ENCODE measurements at places on chromosomes 12 and 14.

DNA sequence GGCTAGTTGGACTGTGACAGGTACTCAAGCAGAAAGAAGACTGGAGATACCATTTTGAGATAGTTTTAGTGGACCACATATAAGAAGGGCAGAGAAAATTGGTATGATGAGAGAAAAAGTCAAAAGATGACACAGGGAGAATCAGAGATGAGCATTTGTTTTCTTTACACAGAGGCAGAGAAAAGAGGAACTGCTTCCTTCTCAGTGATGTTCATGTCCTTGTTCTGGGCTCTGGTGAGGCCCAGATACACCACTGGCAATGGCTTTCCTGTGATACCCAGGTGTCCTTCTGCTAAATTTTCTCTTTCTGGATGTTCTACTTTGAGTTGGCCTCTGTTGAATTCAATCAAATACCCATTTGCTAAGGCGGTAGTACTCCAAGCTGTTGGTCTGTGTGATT, 1782.7 kb upstream of the SEL1L start:
- DNase-seq = no peak

- DNase-seq = no peak
Observed at GRCh38 chr12:5889381-5890047, 55.5 kb downstream of the ANO2 start.

DNA sequence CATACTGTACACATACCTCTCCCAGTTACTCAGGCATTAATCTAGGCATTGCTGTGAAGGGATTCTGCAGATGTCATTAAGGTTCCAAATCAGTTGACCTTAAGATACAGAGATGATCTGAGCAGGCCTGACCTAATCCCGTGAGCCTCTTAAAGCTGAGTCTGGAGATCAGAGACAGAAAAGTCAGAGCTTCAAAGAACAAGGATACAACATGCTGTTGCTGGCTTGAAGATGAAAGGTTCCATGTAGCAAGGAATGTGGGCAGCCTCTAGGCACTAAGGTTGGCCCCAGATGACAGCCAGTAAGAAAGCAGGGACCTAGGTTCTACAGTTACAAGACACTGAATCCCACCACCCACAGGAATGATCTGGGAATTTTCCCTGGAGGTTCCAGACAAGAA, 81.1 kb downstream of the MAP1LC3B2 start:
- DNase-seq = no peak

GRCh38 chr12:1436015-1436414, 158.4 kb downstream of the FBXL14 start:
- no peak for DNase-seq

GRCh38 chr12:102401087-102401486, 79.3 kb downstream of the IGF1 start:
- DNase-seq = no peak

DNA sequence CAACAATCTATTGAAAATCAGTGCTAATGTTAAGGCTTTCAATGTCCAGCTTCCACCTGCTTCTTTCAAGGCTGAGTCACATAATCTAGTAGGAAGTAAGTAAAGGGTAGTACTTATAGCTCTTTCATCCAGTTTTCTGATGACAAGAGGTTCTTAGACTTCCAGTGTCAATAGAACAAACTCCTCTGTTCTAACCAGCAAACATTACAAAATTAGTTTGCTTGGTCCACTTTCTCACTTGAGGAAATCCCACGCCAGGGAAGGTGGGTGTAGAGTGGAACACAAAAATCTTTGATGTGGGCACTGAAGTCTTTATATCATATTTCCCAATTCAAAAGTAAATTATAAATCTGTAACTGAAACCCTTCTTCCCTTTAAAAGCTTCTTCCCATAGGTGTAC, 2.6 kb downstream of the NPC2 start:
- no peak for DNase-seq

DNA sequence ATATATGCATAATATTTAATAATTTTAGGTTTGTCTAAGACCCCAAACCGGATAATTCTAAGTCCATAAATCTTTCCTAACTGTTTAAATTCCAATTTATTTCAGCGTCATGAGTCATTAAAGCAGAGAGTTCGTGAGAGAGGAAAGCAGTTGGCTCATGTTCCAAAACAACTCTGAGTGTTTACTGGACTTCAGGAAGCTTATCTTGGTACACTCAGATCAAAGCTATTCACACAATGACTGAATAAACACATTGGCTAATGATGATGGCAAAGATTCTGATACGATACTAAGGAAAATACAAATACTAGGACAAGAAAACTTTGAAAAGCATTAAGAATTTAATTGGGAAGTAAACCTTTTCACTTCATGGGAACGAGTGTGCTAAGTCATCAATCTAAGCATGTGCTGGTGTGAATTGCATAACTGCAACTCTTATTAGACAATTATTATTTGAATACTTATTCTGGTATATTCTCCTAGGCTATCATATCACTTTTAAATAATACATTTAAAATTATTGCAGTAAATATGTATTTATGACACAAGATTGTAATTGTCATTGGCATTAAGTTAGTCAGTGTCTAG, 34.8 kb upstream of the CLEC14A start:
- DNase-seq = no peak

GRCh38 chr12:65123435-65124063, 2.4 kb upstream of the WIF1 start:
- DNase-seq = peak; percentile 16

GRCh38 chr14:92948647-92949046, 25.7 kb downstream of the CHGA start:
- DNase-seq = no peak

DNA sequence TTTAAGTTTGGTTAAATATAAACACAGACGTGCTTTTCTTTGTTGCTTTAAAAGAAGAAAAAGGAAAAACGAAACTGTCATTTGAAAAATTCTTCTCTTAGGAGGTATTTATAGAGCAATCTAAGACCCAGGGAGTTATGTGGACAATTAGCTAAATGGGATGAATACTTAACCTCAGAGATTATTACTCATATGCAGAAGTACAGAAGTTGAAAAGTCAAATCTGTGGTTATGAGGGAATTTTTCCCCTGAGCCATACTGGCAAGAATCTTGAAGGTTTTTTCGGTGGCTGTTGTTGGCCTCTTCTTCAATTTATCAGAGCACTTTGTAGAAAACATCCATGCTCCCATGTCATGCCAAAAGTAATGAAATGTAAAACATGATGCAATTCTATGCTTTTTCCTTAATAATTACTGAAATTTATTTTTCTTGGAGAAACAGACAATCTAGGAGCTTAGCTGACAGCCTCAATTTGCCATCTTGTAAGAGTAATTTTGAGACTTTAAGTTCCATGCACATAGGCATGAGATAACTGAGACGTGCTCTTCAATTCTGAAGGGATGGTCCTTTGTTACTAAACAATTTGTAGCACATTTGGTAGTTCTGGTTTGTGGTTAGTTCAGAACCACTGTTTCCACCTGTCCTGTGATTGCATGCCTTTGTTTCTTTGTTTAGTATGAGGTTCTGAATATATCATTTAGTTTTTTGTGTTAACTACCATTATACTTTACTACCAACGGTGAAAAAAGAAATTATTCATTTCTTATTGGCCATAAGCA, 126.6 kb downstream of the BCAT1 start:
- no peak for DNase-seq

DNA sequence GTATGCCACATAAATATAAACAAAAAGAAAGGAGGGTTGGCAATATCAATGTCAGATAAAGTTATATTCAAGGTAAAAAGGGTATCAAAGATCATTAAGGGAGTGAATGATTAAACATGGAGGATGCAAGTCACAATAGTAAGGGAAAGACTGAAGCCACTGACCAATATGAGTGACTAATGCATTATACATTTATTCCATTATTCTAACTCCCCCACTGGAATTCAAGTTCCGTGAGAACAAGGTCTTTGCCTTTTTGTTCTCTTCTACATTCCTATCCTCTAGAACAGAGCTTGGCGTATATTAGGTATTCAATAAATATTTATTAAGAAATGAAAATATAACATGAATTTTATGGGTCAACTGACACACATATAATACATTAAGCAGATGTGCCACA, 30.7 kb downstream of the MAP4K5 start:
- DNase-seq = no peak

DNA sequence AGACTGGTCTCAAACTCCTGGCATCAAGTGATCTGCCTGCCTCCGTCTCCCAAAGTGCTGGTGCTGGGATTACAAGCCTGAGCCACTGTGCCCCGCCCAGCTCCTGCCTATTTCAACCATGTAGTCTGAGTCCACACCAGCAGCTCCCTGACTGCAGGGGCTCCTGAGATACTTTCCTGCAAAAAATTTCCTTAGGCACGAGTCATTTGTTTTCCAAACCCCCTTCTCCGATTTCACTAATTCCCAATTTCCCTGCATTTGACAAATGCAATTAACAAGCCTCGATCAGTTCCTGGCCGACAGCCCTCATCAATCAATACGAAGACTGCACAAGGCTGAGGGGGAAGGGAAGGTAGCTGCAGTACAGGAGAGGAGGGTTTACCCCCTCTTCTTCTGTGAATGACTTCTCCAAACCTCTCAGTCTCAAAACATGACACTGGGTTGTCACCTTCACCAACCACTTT, 10.1 kb downstream of the PSMB5 start:
- no peak for DNase-seq

DNA sequence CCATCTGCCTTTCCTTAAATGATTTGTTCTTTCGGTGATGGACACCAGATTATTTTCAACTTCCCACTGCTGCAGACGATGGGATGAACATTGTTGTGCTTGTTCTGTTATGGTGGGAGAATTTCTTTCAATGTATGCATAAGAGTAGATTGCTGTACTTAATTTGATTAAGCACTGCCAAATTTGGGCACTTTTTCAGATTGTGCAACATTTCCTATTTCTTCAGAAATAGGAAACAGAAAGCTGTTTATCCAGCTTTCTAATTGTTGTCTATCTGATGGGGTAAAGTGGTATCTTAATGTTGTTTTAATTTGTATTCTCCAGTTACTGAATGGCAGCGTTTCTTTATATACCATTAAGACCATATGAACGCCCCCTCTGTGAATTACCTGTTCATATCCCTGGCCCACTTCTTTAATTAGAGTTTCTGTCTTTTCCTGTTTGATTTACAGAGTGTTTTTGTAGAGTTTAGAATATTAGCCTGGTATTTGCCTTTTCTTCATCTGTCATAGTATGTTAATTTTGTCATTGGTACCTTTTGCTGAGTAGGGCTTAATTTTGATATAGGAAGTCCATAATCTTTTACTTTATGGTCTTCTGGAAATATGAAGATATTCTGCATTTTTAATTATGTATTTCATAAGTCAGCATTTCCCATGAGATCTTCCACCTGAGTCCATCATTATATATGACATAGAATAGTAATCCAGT, 59.6 kb downstream of the DIP2B start:
- DNase-seq = no peak

- no peak for DNase-seq
Observed at GRCh38 chr12:131164096-131164872, 210.6 kb downstream of the ADGRD1 start.

- no peak for DNase-seq
Observed at GRCh38 chr14:101598571-101599233, 37.4 kb downstream of the DIO3 start.

DNA sequence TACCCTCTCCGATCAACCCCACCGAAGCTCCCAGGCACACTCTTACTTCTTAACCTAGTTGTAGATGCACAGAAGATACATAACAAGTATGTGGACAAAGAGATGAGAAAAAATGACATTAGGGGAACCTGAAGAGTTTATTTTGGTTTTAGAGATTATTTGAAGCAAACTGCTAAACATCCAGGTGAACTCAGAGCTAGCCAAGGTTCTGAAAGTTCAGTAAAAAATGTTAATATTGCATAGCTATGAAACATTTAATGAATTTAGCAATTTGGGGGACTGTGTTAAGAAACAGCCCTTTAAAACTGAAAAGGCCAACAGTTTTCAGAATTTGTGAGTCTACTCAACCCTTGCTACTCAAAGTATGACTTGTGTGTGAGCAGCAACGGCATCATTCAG, 174.4 kb downstream of the NAV3 start:
- no peak for DNase-seq

DNA sequence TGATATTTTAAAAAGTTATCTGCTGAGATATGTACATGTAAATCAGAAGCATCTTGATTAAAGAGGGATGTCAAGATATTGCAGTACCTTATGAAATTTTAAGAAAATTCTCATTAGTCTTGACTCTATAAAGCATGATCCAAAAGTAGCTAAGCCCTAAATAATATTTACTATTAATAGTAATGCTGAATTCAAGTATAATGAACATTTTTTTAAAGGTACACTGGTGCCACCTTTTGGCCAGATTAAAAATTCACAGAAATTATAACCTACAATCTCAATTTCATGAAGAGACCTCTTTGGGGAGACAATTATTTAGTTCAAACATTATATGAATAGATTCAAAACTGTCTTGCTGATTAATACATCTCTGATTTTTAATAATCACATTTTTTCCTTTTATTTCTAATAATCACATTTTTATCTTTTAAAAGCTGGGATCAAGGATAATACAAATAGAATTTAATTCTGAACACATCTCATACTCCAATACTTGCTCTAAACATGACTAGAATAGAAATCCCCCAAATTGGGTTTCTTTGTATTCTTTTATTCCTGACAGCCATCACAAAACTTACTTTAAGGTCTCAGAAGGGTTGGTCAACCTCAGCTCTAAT, 13.4 kb downstream of the AKAP5 start:
- DNase-seq = no peak

- DNase-seq = no peak
Observed at GRCh38 chr12:107702106-107702505, 16.5 kb downstream of the PWP1 start.

DNA sequence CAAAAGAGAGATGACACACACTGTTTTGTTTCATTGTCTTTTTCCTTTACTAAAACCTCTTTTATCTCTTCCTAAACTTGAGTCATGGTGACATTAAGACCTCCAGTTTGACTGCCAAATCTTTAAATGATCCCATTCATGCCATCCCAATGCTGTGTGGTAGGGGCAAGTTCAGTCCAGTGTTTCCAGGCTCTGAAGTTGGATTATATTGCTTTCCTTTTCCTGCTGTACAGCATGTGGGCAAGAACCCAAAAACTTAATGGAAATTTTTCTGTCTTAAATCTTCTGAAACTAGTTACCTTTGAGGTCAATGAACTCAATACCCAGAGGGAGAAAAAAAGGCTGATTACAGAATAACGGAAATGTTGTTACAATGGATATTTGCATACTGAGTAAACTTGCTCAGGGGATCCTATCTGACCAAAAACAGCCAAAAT, 187.1 kb upstream of the FAR2 start:
- DNase-seq = no peak

GRCh38 chr12:5586201-5586600, 154.3 kb downstream of the NTF3 start:
- DNase-seq = no peak

- no peak for DNase-seq
Observed at GRCh38 chr14:66273261-66273832, 212.8 kb upstream of the CCDC196 start.

- DNase-seq = no peak
Observed at GRCh38 chr14:80644826-80645225, 296.7 kb downstream of the CEP128 start.

GRCh38 chr12:32302218-32303173, 96.9 kb upstream of the FGD4 start:
- no peak for DNase-seq
